WERI-Rb-1 (cell line): ENCODE measurements at places on chromosomes 3 and 15.
A peak's percentile ranks its signal among the peaks of the same experiment; 100 is the strongest.

DNA sequence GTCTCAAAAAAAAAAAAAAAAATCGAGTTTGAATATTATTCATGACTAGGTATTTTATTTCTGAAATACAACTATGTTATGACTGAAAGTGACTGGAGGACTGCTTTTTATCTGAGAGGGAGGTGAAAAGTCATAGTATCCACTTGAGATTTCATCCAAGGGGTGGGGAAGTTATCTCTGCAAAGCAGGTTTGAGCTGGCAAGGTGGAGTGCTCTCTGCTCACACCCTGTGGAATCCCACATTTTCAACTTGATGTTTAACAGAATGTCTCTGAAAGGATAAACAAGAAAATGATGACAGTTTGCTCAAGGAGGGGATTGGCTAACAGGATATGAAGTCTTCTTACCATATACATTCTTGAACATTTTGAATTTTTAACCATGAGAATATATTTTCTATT lies 27.3 kb upstream of the SEC62 start:
- no peak for DNase-seq

GRCh38 chr3:108524537-108524936 lies 14.1 kb upstream of the MYH15 start:
- DNase-seq, result no peak

GRCh38 chr3:156816091-156816793 lies 9.9 kb upstream of the LEKR1 start:
- DNase-seq, result no peak

DNA sequence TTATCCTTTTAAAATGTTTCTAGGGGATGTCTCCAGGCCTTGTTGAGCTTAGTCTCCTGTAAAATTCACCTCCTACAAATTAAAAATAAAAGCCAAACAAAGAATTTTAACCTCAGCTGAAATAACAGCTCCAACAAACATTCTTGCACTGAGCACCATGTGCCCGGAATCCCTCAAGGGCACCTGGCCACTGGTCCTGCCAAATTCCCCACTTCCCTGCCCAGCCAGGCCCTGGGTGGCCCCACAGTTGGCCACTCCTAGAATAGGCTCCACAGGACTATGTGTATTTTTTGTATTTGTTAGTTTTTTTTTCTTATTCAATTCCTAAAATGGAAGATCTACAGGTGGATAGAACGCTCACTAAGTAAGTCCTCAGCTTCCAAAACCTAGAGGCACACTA lies 33.1 kb upstream of the PLA2G4E start:
- DNase-seq, result no peak

DNA sequence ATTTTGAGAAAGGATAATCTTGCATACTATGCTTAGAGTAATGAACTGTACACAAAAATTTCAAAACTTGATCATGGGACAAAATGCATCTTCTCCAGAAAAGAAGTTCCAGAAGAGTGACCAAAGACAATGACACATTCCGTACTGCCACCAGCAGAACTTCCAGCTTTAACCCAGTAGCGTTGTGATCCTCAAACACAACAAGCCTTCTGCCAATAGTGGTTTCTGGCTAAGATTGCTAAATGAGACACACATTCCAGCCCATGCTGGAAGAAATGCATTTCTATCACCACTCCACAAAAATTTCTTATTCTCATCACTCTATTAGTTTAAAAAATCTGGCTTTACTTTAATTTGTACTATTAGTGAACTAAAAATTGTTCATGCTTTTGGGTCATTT lies 334.9 kb downstream of the TBC1D5 start:
- no peak for DNase-seq

GRCh38 chr15:29266052-29266582 lies 3.5 kb downstream of the NSMCE3 start:
- no peak for DNase-seq

GRCh38 chr15:95105229-95105628 lies 873.9 kb downstream of the MCTP2 start:
- no peak for DNase-seq

DNA sequence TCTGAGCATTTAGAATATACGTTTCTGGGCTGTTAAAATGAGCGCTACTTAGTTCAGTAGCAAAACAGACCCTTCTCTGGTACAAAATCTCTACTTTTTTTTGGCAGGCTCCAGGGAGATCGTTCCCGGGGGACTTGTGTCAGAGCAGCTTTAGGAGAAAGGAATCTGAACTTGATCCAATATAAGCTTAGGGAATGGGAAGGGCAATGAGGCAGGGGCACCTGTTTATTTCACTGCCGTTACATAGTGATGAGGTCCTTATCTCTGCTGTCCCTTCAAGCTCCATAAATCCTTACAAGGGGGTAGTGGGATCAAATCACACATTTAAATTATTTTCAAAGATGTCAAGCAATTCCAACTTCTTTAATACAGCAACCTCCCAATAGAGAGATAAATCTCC lies 128.7 kb upstream of the BNIP2 start:
- DNase-seq, result no peak

DNA sequence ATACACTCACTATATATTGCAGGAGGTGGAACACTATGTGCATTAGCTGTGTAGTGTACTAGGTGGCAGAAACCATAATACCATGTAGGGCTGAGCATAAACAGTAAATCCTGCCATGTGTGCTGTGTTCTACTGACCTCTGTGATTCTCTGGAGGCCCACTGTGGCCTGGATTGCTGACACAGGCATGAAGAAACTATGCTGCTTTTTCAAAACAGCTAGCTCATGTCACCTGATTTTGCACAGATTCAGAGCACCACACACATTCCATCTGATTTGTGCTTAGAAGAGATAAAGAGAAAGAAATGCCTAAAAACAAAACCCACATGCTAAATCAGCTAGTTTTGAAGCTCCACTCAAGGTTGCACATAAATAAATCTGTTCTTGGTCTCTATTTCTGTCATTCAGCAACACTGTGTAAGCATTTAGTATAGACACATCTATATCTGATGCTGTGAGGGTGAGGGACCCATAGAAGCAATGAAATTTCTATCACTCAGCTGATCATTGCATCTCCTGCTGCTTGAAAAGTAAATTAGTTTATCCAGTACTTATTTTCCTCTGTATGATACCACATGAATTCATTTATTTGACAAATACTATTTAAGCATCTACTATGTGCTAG lies 1007.7 kb upstream of the SEMA6D start:
- DNase-seq, result no peak

DNA sequence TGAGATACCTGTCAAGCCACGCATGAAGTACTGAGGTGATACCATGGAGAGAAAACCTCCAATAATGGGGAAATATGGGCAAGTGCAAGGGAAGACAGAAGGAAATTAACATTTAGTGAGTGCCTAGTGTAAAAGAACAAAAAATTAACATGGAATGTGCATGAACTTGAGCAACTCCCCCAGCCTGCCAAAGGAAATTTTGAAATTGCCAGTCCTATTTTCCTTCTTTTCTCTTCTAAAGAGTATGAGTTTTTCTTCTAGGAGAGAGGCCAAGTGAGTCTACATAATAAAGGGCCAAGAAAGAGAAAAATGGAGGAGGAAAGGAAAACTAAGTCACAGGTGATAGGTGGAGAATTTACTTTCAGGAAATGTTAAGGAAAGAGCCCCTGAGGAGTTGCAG lies 602.4 kb upstream of the MDFIC2 start:
- no peak for DNase-seq

DNA sequence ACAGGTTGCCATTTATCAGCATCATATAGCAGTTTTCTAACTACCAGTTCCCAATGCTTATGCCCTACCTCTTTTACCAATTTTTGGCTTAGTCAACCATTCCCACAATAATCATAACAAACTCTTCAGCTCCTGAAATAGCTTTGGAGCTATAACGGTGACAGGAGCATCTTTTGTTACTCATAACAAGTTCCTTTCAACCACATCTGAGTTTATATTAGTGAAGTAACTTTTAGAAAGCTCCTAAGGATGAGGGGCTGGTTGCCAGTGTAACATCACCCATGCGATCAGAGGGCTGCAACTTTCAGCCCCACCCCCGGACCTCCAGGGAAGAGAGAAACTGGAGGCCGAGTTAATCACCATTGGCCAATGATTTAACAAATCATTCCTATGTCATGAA lies 495.3 kb upstream of the RASGRP1 start:
- DNase-seq, result no peak

DNA sequence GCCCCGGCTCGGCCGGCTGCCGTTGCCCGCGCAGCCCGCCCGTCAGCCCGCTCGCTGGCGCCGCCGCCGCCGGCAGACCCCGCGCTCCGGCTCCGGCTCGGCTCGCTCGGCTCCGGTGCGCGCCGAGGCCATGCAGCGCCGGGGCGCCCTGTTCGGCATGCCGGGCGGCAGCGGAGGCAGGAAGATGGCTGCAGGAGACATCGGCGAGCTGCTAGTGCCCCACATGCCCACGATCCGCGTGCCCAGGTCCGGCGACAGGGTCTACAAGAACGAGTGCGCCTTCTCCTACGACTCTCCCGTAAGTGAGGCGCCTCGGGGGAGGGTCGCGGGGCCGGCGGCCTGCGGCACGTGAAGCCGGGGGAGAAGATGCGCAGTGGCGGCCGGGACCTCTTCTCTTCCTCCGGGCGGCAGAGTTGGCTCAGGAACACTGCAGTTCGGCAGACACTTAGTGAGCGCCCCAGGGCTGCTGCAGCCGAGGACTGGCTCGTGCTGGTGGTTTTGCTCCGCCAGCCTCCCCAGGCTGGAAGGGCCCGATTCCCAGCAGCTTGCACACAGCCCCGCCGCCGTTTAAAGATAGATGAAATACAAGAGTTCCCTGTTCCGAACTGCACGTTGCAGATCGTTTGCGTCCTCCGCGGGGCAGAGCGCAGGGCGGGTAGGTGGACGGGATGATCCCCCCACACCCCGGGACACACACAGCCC lies 407 bp downstream of the USP13 start:
- DNase-seq, result peak; percentile 71

DNA sequence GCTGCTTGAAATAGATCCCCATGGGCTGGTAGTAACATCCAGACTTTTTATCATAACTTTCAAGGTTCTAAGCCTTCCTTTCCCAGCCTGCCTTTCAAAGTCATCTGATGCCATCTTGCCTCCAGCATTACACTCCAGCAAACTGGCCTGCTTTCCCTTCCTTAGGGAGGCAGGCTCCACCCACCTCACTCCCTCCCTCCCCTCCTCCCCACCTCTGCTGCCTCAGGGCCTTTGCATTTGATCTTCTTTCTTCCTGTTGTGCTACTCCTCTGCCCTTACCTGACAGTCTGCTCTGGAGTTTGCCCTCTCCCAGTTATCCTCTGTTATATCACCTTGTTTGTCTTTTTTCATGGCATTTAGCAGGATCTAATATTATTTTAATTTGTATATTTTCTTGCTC lies 319.5 kb downstream of the KCNH8 start:
- no peak for DNase-seq

DNA sequence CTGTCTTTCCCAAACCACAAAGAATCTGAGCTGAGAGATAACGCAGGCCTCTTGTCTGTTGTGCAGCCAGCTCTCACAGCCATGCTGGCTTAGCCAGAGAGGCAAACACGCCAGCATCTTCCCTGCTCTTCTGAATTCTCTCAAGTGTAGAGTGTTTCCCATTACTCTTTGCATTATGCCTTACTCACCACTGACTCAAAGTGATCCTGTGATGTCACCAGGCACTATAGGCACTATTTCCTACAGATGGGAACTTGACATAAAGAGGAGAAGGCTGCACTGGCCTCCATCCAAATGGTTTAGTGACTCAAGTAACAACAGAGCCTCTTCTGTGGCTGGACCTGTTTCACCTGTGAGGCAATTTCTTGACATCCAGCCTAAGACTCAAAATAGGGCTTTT lies 44.4 kb downstream of the PDZRN3 start:
- no peak for DNase-seq
